ENCODE measurements at places on chromosomes 5 and 9. TPM values are rescaled to one million over a fixed set of nuclear protein-coding genes. Genes with fewer than 3 reads are reported as not detected.

Gene SLC6A18
- not detected for total RNA-seq

Gene ROPN1L
- total RNA-seq, result not detected

Gene TAF1L
- not detected for total RNA-seq

Gene ABCA1
- total RNA-seq, result 79.7 TPM

Gene EXOSC2
- total RNA-seq, result 12.3 TPM

Gene CNTFR
- total RNA-seq, result 13.7 TPM

Gene PCDHB8
- total RNA-seq, result 1.7 TPM

Gene PDE8B
- 22.7 TPM for total RNA-seq

Gene CTSL
- 94.5 TPM for total RNA-seq

Gene CRB2
- total RNA-seq, result not detected

Gene GCNT4
- total RNA-seq, result 3.5 TPM

DNA sequence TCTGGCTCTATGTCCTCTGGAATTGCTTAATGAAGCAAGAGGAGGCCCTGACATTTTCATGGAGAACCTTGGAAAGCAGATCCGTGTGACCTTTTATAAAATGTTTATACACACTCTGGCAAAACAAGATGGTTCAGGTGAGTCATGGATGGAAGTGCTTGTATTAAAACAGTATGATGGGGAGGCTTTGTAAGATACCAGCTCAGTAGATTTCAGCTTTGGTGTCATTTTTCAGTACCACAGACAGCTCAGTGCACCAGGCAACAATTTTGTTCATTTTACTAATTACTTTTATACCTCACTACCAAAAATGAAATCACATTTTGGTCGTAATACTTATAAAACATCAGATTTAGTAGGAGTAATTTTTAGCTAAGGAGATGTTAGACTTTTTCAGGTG is 5.2 kb downstream of the KCNN2 start:
- no peaks in the 10 kb centered on the region for H3K36me3 ChIP-seq
- peaks cover 7% of the 10 kb centered on the region for H3K27me3 ChIP-seq
- peaks cover 3% of the 10 kb centered on the region for H3K4me1 ChIP-seq

- no peak overlapping the region for H3K4me3 ChIP-seq
- H3K27me3 ChIP-seq, result no peaks in the 10 kb centered on the region
- H3K36me3 ChIP-seq, result no peaks in the 10 kb centered on the region
These were observed 89.3 kb downstream of the ALDH1A1 start for GRCh38 chr9:72863456-72864094.

DNA sequence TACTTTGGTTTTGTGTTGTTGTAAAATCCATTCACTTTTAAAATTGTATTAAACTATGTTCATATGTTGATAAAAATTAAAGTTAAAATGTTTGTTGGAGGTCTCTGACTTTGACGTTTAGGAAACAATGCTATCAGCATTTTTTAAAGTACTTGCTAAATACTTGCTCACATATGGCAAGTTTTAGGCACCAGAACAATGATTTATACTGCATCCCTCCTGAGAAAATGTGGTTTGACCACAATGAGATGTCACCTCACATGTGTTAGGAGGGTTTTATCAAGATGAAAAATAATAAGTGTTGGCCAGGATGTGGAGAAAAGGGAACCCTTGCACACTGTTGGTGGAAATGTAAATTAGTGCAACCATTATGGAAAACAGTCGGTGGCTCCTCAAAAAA is 180.8 kb downstream of the HSD17B3 start:
- no peak overlapping the region for H3K4me3 ChIP-seq
- no peaks in the 10 kb centered on the region for H3K27me3 ChIP-seq
- H3K27ac ChIP-seq, result no peak overlapping the region
- H3K4me1 ChIP-seq, result peaks cover 29% of the 10 kb centered on the region

GRCh38 chr5:143165049-143165880 is 238.2 kb downstream of the NR3C1 start:
- peaks cover 8% of the 10 kb centered on the region for H3K4me1 ChIP-seq
- no peaks in the 10 kb centered on the region for H3K36me3 ChIP-seq
- no peak overlapping the region for H3K27ac ChIP-seq
- DNase-seq, result no peak
- no peak overlapping the region for H3K4me3 ChIP-seq

- H3K36me3 ChIP-seq, result no peaks in the 10 kb centered on the region
- H3K27ac ChIP-seq, result no peak overlapping the region
- peaks cover 25% of the 10 kb centered on the region for H3K4me1 ChIP-seq
These were observed 249.6 kb downstream of the SLIT3 start for GRCh38 chr5:169051351-169051750.

DNA sequence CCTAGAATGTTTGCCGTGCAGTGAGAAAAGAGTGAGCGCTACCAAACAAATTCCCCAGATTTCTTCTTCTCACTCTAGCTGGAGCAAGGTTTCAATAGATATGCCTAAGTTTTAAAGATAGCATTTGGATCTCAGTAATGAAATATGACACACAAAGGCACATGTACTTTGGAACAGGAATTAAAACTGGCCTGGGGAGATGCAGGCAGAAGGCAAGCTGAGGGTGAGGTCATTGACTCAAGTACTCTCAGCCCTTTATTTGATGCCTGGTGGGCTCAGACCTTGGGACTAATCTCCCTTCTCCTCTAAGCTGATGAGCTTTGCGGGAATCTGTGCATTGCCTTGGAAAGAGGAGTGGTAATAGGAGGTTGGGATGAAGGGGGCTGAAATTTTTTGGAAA is 323.3 kb upstream of the SLC30A5 start:
- H3K36me3 ChIP-seq, result no peaks in the 10 kb centered on the region
- no peak for DNase-seq
- H3K27ac ChIP-seq, result no peak overlapping the region
- H3K4me3 ChIP-seq, result no peak overlapping the region
- no peaks in the 10 kb centered on the region for H3K27me3 ChIP-seq

GRCh38 chr5:14035859-14036503 is 91.5 kb upstream of the DNAH5 start:
- DNase-seq, result peak; percentile 54
- no peaks in the 10 kb centered on the region for H3K27me3 ChIP-seq
- peak overlapping the region; percentile 65 for H3K4me3 ChIP-seq
- peaks cover 23% of the 10 kb centered on the region for H3K4me1 ChIP-seq
- H3K36me3 ChIP-seq, result no peaks in the 10 kb centered on the region

DNA sequence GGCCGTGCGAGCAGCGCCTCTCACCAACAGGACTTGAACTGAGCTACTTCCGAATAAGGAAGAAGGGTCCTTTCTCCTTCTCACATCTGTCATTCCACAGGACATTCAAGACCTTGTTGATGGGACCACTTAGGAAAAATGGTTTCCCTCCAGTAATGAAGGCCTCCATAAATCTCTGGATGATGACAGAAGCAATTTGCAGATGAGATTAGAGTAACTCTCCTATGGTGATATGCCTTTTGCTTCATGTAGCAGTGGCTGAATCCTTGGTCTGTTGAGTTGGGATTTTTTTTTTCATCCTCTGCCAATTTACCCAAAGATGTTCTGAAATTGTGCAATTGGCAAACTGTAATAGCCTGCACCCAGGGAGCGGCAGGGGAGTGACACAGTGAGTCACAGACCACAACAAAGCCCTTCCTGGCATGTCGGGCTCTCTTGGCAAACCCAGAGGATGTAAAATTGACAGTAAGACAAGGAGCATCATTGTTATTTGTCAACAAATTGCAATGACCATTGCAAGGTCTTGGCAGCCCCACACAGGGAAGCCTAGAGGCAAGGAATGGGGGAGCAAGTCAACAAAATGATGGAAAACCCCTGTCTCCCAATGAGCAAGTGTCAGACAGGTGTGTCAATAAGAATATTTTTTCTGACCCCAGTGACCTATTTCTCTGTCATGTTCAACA is 275.9 kb downstream of the ACTL7B start:
- H3K4me3 ChIP-seq, result no peak overlapping the region
- no peak overlapping the region for H3K27ac ChIP-seq
- no peaks in the 10 kb centered on the region for H3K27me3 ChIP-seq

DNA sequence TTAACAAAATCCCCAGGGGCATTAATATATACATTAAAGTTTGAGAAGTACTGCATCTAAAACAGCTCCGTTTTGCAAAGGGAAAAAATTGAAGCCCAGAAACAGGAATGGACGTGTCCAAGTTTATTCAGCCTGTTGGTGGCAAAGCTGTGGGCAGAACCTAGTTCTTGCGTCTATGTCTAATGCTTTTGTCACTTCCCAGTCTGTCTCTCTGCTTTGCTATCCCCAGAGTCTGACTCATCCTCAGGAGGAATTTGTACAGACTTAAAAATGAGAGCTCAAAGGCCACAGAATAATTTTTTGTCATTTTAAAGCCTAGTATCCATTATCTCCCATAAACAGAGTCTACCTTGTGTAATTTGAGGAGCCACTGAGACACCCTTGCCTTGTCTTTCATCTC is 330.9 kb upstream of the GRIA1 start:
- H3K27me3 ChIP-seq, result no peaks in the 10 kb centered on the region
- DNase-seq, result no peak
- no peaks in the 10 kb centered on the region for H3K4me1 ChIP-seq
- no peak overlapping the region for H3K4me3 ChIP-seq

GRCh38 chr9:91771027-91771426 is 179.0 kb downstream of the ROR2 start:
- H3K4me3 ChIP-seq, result no peak overlapping the region
- no peaks in the 10 kb centered on the region for H3K27me3 ChIP-seq
- H3K4me1 ChIP-seq, result no peaks in the 10 kb centered on the region
- H3K27ac ChIP-seq, result no peak overlapping the region

DNA sequence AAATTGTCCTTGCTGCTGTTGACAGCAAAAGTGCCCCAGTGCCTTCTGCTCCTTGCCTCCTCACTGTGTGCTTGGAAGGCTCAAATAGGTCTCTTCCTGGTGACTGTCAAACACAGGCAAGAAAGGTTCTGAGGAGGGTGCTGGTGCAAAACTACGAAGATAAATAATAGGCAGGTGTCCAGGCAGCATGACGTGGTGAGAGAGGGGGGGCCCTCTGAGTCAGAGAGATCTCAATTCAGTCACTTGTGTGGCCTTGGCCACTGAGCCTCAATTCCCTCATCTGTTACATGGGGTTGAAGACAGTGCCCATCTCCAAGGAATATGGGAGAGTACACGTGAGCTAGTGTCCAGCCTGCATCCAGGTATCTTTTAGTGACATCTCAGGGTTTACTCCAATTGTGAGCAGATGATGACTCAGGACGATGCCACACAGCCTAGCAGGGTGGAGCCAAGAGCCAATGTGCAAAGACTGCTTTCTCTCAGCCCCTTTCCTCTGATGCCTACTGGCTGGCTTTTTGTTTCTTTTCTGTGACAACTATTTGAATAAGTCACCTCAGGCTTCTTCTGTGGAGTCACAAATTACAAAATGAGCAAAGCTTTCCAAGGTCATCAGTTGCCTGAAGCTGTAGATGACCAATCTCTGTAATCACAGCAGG is 29.7 kb upstream of the SMIM32 start:
- no peaks in the 10 kb centered on the region for H3K36me3 ChIP-seq
- no peaks in the 10 kb centered on the region for H3K4me1 ChIP-seq
- H3K27ac ChIP-seq, result no peak overlapping the region
- no peaks in the 10 kb centered on the region for H3K27me3 ChIP-seq

- no peak overlapping the region for H3K4me3 ChIP-seq
- DNase-seq, result no peak
- no peak overlapping the region for H3K27ac ChIP-seq
- H3K27me3 ChIP-seq, result no peaks in the 10 kb centered on the region
These were observed 16.7 kb upstream of the GPBP1 start for GRCh38 chr5:57157131-57157530.

DNA sequence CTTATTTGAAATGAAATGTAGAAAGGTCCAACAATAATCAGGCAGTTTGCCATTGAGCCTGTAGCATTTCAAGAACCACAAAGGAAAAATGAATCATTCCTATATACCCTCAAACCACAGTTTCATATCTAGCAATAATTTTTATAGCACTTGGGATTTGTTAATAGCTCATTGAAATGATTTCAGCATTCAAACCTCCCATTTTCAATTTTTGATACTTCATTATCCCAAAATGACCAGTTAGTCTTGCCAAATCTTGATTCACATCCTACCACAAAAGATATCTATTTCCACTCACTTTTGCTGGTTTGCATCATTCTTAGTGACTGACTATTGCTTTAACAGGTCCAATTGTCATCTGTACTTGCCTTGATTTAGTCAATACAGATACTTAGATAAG is 790.1 kb downstream of the TLE1 start:
- no peaks in the 10 kb centered on the region for H3K27me3 ChIP-seq
- H3K36me3 ChIP-seq, result no peaks in the 10 kb centered on the region
- no peak for DNase-seq
- no peak overlapping the region for H3K27ac ChIP-seq
- no peaks in the 10 kb centered on the region for H3K4me1 ChIP-seq

DNA sequence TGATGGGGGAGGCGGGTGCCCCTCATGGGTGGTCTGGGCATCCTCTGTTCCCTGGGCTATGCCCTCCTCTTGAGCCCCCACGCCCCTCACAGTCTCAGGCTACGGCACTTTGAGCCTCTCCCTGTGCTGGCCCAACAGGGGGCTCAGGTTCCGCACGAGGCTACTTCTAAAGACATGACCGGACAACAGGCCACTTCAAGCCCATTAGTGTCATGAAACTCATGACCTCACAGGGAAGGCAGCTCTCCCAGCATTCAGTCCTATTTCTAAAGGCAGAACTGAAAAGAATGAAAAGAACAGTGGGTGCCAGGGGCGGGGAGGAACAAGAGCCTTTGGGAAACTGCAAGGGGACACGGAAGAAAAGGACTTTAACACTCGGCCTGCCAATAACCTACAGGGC is 45.0 kb downstream of the COL23A1 start:
- H3K27me3 ChIP-seq, result no peaks in the 10 kb centered on the region
- no peak for DNase-seq
- no peak overlapping the region for H3K27ac ChIP-seq
- H3K4me1 ChIP-seq, result peaks cover 6% of the 10 kb centered on the region
- no peaks in the 10 kb centered on the region for H3K36me3 ChIP-seq
- H3K4me3 ChIP-seq, result no peak overlapping the region

DNA sequence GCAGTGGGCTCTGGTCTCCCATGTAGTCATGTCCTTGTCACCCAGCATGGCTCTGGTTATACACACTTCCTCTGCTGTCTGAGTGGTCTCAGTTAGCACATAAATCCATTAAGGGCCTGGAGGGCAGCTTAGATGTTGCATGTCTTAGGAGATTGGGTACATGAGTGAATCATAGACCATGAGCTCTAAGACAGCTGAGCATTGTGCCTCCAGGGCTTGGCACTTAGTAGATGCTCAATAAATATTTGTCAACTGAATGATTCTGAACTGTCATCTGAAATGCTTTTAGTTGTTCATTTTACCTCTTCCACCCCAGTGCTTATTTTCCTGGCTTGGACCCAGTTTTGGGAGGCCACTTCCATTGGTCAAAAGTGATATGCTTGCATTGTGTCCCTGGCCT is 135.6 kb downstream of the BOD1 start:
- no peaks in the 10 kb centered on the region for H3K36me3 ChIP-seq
- no peaks in the 10 kb centered on the region for H3K27me3 ChIP-seq
- H3K4me1 ChIP-seq, result peaks cover 26% of the 10 kb centered on the region
- H3K4me3 ChIP-seq, result no peak overlapping the region
- no peak overlapping the region for H3K27ac ChIP-seq
- no peak for DNase-seq

DNA sequence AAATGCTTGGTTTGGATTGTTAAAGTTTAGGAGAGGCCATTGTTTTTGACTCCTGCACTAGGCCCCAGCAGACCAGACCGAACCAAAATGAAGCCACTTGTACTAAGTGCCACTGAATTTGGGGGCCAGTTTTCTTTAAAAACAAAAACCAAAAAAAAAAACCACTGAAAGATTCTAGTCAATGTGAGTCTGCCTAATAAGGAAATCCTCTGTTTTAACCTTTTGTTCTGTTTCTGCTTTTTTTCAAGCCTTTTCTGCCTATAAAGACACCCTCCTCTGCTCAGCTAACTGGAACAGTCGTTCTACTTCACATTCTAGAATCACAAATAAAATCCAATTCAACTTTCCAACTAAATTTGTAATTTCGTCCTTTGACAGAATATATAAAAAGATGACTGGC is 64.9 kb downstream of the SERINC5 start:
- no peaks in the 10 kb centered on the region for H3K27me3 ChIP-seq
- peaks cover 35% of the 10 kb centered on the region for H3K4me1 ChIP-seq
- H3K36me3 ChIP-seq, result no peaks in the 10 kb centered on the region
- DNase-seq, result no peak
- no peak overlapping the region for H3K4me3 ChIP-seq

Measured in thoracic aorta (tissue), 2 donors.